Activated T-cell treated with anti-CD3 and anti-CD28 coated beads for 48 hours (primary cell): ENCODE measurements at places on chromosomes 7 and 10.

DNA sequence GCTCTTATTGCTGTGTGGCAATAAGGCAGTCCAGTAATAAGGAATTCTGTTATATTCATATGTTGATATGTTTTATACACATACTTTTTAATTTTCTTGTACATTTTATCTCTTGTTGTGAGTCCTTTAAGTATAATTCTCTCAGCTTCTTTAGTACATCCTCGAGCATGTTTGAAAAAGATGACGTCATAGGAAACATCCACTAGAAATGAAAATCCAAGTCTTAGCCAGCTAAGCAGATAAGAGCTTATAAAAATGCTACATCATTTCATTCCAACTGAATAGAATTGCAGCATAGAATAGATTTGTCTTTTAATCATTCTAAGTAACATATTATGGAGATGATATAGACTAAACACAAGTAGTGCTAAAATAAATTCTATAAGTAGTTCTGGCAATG lies 283.7 kb upstream of the FZD1 start:
- DNase-seq, result no peak

GRCh38 chr7:66921396-66921917 lies 432 bp downstream of the TMEM248 start:
- no peak for DNase-seq

GRCh38 chr10:133396035-133396624 lies 2.2 kb downstream of the MTG1 start:
- DNase-seq, result no peak

- no peak for DNase-seq
Measured at GRCh38 chr10:88114368-88114767, 250.9 kb downstream of the PTEN start.

- DNase-seq, result no peak
Measured at GRCh38 chr7:8437606-8438005, 4.2 kb downstream of the NXPH1 start.

GRCh38 chr7:1743481-1744230 lies 73.6 kb downstream of the ELFN1 start:
- no peak for DNase-seq

DNA sequence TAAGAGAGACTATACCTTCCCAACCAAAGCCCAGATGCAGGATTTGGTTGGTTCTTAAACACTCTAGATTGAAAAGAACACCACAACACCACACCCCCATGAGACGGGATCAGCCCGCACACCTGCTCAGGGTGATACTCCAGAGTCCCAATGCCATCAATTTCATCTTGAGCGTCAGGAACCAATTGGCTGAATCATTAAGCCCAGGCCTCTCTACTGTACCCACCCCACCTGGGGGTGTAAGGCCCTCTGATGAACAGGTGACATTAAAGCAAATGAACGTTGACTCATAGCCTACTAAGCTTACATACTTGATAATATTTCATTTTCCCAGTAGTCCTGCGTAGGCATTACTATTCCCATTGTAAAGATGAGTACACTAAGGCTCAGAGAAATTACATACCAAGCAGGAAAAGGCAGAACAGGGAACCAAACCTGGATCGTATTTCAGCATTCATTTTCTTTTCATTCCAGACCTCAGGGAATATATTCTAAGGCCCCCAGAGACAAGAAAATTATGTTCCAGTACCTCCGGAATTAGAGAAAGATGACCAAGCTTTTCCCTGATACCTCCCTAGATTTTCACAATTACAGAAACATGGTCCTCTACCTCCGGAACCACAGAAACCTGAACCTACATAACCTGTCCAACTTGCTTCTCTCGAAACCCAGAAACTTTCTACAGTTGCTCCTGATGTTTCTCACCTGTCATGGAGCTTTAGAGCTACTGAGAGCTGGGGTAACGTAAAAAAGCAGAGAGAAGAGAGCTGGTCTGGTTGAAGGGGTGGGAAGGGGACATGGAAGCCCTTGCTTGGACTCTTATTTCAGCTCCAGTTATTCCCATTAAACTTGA lies 43.1 kb upstream of the KDM7A start:
- DNase-seq, result no peak

- DNase-seq, result no peak
Measured at GRCh38 chr10:62047228-62047892, 145.9 kb downstream of the ARID5B start.

GRCh38 chr7:75656740-75657139 lies 82.0 kb downstream of the HIP1 start:
- DNase-seq, result no peak

DNA sequence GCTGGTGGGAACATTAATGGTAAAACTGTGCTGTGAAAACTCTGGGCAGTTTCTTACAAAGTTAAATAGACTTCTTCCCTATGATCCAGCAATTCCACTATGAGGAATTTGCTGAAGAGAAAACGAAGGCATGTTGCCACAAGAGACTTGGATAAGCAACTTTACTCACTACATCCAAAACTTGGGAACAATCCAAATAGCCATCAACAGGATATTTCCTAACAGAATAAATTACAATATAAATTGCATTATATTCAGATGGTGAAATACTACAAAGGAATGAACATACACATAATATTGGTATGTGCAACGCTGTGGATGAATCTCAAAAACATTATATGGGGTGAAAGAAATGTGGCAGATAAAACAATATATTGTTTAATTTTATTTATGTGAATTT lies 21.4 kb upstream of the MKI67 start:
- DNase-seq, result no peak

DNA sequence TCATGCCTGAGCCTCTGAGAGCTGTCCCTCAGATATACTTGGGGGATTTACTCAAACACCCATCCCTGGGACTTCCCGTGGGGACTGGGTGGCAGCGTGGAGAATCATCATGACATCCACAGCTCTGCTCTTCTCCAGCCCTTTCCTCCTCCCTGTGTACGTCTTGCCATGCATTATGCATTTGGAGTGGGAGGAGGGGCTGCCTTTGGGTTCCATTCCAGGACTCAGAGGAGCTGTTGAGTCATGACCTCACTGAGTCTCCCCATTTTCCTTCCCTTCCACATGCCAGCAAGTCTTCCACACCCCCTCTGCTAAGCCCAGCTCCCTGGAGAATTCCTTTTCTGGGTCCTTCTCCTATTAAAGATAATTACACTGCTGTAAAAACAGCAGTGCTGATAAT lies 480.7 kb downstream of the SORCS3 start:
- no peak for DNase-seq

DNA sequence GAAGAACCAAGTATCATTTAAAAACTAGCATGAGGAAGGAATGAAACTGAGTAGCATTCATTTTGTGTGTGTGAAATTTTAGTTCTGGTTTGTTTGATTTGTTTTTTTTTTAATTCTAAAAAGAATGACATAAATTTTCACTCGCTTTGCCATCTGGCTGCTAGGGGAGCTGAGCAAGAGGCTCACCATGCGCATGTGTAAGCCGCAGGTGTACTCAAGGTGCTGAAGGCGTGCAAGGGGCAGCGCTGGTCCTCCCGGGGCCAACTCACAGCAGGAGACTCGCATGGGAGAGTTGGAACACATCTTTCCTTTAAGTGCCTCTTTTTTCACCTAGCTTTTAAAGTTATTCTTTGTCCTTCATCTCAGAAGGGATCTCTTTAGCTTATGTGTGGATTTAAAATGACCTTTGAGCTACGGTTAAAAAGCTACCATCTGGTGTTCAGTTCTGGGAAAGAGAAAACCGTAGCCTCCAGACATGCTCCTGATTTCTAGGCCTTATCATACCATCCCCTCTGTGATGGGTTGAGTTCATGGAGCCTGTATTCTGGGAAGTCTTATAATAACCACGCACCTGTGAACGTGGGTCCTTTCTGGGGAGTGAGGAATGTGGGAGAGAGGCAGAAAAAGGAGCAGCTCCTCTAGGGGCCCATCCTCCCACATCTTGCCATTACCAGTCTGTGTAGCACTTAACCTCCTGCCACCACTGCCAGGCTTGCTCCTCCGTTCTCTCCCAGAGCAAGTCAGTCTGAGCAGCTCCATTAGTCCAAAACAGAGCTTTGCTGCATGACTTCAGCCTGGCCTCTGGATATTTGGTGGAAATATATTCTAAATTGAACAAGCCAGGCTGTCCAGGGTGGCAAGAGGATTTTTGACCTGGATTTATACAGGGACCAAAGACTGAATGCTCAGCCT lies 61.9 kb downstream of the KLHDC10 start:
- no peak for DNase-seq

GRCh38 chr7:101880282-101881054 lies 63.0 kb downstream of the CUX1 start:
- no peak for DNase-seq

DNA sequence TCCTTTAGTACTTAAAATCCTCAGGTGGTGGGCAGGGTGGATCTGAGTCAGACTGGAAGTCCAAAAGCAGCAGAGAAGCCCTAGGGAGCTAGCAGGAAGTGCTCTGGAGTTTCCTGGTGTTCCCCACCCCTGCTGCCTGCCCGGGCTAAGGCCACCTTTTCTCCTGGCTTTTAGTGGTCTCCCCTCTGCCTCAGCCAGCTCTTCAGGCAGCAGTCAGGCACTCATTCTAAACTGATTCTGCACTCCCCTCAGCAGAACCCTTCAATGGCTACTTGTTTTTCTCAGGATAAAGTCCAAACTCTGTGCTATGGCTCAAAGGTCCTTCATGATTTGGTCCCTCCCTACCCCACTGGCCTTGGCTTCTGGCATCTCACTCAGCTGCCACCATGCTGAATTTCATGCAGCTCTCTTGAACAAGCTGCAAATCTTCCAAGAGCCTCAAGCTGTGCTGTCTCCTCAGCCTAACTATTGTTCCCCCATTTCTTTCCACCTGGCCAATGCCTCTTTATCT lies 28.9 kb upstream of the DNMBP start:
- DNase-seq, result no peak

GRCh38 chr7:155322530-155322929 lies 24.9 kb downstream of the INSIG1 start:
- DNase-seq, result no peak

DNA sequence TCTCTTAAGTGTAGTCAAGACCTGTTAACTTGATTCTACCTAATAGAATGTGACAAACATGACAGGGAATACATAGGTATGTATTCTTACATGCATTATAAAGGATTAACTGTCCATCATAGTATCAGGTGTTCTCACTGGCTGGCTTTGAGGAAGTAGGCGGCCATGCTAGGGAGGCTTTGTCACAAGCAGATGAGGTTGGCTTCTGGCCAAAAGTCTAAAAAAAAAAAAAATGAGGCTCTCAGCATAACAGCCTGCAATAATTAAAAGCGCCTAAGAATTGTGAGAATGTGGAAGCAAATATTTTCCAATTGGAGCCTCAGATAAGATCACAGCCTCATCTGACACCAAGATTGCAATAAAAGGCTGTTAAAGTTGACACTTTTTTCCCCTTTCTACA lies 1256.8 kb upstream of the SORCS1 start:
- no peak for DNase-seq

- no peak for DNase-seq
Measured at GRCh38 chr7:465710-466400, 53.8 kb downstream of the PDGFA start.

DNA sequence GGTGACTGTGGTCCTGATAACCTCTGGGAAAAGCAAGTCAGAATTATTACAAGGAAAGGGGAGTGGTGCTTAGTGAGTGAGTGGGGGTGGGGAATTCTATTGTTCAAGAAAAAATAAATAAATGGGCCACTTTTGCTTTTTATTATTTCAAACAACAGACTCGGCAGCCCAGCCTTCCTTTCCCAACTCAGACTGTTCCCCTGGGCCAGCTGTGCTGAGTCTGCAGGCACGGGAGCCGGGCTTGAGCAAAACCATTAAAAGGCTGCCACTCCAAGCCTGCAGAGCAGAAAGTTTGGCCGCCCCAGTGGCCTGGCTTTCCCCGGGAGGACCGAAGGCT lies 90.0 kb downstream of the PLXNA4 start:
- DNase-seq, result no peak

DNA sequence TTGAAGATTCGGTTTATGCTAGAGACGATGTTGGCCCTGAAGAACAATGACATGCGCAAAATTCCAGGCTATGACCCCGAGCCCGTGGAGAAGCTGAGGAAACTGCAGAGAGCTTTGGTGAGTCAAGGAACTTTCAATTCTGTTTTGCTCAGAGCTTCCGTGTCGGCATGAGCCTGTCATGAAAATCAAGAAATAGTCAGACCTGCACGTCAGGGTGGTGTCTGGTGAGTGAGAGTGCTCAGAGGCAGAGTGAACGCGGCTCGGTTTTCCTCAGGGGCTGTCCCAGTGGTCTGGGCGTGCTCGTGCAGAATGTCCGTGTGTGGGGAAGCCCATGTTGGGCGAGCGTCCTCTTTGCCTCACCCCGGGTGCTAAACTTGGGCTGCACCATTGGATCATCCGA lies 12.6 kb downstream of the NOM1 start:
- DNase-seq, result no peak

DNA sequence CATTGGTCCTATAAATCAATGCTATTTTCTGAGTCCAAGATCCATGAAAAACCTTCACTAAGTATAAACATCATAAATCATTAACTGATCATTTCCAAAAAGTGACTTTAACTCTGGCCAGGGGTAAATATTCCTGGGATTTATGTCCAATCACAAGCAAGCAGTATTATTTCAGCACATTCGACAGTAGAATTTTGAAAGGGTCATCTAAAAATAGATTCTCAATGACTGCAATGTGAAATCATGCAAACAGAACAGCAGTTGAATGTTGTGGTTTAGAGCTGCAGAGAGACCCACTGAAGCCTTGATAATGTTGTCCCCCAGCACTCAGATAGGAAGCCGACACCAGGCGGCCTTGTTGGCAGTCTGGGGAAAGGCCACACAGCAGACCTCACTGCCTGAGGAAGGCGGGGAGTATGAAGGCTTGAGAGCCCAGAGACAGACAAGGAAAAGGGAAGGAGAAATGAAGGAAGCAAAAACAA lies 38.1 kb downstream of the FAM107B start:
- no peak for DNase-seq

DNA sequence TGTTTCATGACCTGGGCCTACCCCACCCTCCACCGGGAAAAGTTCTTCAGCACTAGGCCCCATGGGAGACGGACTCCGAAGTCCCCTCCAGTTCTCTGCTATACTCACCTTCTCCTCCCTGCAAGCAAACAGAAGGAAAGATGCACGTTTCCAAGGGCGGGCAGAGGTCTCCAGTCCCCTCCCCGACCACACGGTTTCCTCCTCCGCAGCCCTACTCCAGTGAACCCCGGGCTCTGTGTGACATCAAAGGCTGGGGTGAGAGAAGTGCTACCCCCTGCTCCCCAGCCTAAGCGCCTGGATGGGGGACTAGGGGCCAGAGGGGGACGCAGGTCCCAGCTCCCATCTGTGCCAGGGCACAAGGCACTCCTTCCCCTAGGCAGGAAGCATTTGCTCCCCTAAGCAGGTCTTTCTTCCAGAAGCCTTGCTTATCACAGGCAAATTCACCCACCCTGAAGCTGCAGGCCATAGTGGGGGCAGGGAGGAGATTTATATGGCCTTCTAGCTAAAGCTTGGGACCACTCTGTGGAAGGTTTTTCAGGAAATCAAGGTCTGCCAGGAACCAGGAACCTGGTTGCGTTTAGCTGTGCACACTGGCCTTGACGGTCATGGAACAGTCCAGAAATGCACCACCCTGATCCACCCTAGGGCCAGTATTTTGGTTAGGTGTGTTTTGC lies 52.8 kb downstream of the ASB13 start:
- no peak for DNase-seq

- DNase-seq, result no peak
Measured at GRCh38 chr7:127667017-127667670, 15.2 kb downstream of the SND1 start.

GRCh38 chr10:94025806-94026205 lies 32.1 kb downstream of the PLCE1 start:
- no peak for DNase-seq

- DNase-seq, result no peak
Measured at GRCh38 chr10:123038782-123039631, 30.2 kb downstream of the ACADSB start.

GRCh38 chr10:21528236-21529031 lies 3.0 kb upstream of the SKIDA1 start:
- no peak for DNase-seq
